ENCODE measurements at places on chromosomes 2 and 18. TPM values are rescaled to one million over a fixed set of nuclear protein-coding genes. Genes with fewer than 3 reads are reported as not detected.

- DNase-seq = no peak
These were observed 29.8 kb downstream of the SOS1 start for GRCh38 chr2:39091063-39091462.

GRCh38 chr2:73083886-73084800, 12.6 kb upstream of the SFXN5 start:
- no peak for DNase-seq

DNA sequence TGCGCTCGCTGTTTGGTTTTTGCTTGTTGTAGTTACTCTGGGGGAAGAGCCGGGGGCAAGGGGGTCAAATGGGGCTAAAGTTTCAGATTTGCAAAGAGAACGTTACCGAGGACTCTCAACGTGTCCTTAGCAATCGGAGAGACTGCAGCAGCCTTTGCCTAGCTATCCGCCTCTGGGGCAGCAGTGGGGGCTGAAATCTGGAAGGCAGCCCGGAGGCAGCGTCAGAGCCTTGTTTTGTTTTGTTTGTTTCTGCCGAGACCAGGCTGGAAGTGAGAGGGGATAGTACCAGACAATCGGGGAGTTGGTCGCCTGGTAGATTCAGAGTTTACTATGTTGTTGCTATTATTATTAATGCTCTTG, 1.2 kb downstream of the CDH20 start:
- no peak for DNase-seq

DNA sequence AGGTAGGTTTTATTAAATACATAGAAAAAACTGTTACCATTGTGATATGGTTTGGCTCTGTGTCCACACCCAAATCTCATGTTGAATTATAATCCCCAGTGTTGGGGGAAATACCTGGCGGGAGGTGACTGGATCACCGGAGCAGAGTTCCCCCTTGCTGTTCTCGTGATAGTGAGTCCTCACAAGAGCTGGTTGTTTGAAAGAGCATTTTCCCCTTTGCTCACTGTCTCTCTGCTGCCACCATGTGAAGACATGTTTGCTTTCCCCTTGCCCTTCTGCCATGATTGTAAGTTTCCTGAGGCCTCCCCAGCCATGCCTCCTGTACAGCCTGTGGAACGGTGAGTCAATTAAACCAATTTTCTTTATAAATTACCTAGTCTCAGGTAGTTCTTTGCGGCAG, 352.7 kb upstream of the SLC39A10 start:
- DNase-seq = no peak

DNA sequence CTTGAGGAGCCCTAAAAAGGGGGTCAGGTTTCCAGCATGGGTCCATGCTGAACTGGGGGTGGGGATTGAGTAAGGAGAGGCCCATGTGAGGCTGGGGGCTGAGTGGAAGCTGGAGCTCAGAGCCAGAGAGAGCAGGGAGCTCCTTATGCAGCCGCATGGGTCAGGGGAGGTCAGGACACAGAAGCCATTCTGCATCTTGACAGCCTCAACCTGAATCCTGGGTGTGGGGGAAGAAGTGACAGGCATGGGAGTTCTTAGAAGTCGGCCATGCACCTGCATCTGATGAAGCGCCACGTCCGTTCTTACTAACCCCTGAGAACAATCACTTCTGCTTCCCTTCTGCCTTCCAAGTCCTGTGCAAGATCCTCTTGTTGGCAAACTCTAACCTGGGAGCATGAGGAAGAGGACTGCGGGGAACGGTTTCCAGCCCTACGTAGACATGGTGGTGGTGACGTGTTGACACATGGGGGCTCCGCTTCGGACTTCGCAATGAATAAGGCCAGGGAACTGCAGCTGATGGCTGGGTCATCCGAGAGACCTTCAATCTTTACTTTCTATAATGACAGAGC, 22.3 kb downstream of the GNLY start:
- no peak for DNase-seq

The GPR55 gene
- 0.17 TPM for polyA plus RNA-seq

GRCh38 chr2:104502901-104503300, 351.0 kb upstream of the POU3F3 start:
- DNase-seq = no peak

- no peak for DNase-seq
These were observed 122.2 kb upstream of the TACR1 start for GRCh38 chr2:75321599-75321922.

DNA sequence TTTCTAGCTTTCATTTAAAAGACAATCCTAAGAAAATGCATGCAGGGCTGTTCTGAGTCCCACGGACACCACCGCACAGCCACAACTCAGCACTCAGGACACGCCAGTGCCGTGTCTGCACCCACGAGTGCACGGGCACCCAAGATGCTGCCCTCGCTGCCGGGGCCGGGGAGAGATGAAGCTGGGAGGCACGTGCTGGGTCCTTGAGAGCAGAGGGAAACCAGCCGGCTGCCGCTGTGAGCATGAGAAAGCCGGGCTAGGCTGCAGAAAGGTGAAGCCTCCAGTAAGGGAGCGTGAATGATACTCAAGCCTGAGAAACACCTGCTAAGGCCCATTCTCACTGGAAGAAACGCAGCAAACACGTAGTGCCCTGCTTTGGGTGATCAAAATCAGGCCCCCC, 4.8 kb downstream of the COPS9 start:
- DNase-seq = no peak

GRCh38 chr2:85111819-85112281, 21.3 kb upstream of the TCF7L1 start:
- DNase-seq = no peak

DNA sequence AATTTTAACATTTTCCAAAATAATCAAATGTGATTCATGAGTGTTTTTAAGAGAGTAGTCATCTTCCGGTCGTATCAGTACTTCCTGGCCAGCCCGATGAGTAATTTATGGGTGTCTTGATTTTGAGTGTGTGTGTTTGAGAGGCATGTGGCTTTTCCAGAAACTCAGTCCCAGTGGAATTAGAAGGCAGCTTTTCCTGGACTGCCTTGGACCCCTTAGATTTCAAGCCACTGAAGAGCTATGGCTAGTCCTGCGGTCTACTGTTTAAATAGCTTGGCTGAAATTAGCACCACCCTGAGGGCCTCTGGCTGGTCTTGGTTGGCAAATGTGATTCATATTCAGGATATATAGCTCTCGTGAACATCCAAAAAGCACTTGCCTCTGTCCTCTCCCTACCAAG, 59.4 kb downstream of the HK2 start:
- no peak for DNase-seq
